Activated naive CD8-positive, alpha-beta T cell treated with anti-CD3 and anti-CD28 coated beads for 36 hours (primary cell): ENCODE measurements at places on chromosomes 11 and 22. TPM values are rescaled to one million over a fixed set of nuclear protein-coding genes. Genes with fewer than 3 reads are reported as not detected.

The TSGA10IP gene
- not detected for total RNA-seq

The SYNGR1 gene
- total RNA-seq, result 9.3 TPM

The F2 gene
- not detected for total RNA-seq

The FADS2 gene
- total RNA-seq, result 65.4 TPM

DNA sequence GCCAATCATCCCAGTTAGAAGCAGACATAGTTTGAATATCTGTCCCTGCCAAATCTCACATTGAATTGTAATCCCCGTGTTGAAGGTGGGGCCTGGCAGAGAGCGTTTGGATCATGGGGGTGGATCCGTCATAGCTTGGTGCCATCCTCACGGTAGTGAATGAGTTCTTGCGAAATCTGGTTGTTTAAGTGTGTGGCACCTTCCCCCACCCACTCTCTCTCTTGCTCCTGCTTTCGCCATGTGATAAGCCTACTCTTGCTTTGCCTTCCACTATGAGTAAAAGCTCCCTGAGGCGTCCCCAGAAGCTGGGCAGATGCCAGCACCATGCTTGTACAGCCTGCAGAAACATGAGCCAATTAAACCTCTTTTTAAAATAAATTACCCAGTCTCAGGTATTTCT, 5.0 kb upstream of the CCDC81 start:
- H3K4me3 ChIP-seq, result no peak overlapping the region
- no peak for DNase-seq
- peaks cover 2% of the 10 kb centered on the region for H3K36me3 ChIP-seq
- H3K4me1 ChIP-seq, result peaks cover 3% of the 10 kb centered on the region
- peaks cover 10% of the 10 kb centered on the region for H3K27me3 ChIP-seq

DNA sequence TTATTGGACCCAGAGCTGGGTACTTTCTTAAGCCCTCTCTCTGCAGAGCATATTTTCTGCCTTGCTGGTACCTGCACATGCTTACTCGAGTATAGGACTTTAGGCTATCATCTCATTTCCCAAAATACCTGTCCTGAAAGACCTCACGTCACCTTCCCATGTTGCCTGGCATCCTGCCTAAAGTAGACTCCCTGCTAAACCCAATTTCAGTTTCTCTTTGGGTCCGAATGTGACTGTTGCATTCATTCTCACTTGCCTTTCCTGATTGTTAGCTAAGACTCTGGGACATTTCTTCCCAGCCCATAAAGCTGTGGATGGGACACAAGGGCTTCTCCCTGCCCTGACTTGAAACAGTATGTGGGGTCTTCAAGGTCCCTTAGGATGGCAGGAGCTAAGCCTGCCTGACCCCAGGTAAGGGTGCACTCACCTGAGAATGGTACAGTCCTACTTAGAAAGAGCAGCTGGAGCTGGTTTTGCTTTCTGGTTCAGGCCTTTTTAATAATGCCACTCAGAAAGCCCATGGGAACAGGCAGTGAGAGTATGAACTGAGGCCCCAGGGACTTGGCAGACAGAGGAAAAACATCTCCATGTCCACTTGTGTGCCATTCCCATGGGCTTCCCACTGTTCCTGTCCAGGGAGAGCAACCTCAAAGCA, 12.9 kb downstream of the OR51E2 start:
- H3K27me3 ChIP-seq, result peaks cover 3% of the 10 kb centered on the region
- DNase-seq, result no peak
- no peak overlapping the region for H3K27ac ChIP-seq
- no peaks in the 10 kb centered on the region for H3K36me3 ChIP-seq
- no peak overlapping the region for H3K4me3 ChIP-seq

DNA sequence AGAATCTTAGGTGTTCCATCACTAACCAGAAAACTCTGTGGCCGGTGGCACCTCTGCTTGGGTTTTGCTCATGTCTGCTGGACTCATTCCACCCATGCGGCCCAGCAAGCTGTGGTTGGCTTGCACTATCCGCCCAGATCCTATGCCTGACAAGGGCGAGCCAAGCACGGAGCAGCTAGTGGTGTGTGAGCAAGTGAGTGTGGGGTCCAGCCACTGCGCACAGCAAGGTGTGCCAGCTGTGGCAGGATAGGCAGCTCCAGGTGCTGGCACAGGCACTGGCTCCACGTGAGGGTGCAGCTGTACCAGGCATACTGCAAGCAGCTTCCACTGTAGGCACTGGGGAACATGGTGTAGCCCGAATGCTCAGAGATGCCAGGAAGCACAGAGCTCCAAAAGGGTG, 813.7 kb upstream of the CNTN5 start:
- no peaks in the 10 kb centered on the region for H3K36me3 ChIP-seq
- H3K4me1 ChIP-seq, result no peaks in the 10 kb centered on the region
- no peaks in the 10 kb centered on the region for H3K27me3 ChIP-seq
- DNase-seq, result no peak
- H3K27ac ChIP-seq, result no peak overlapping the region
- no peak overlapping the region for H3K4me3 ChIP-seq

DNA sequence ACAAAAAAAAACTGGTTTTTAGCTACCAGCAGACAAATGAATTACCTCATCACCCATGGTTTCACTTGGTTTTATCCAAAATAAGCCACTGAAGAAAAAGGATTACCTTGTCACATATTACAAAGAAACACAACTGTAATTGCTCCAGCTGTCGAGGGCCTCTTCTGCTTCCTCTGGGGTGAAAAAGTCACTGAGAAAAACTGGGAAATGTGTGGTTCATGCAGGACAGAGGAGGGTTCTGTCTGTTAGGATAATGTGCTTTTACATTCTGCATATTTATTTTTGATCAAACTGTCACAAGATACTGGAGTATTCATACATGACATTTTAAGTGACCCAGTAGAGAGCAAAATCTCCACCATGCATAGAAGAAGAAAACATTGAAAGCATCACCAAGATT, 211.7 kb downstream of the NAV2 start:
- no peak overlapping the region for H3K27ac ChIP-seq
- DNase-seq, result no peak
- no peaks in the 10 kb centered on the region for H3K36me3 ChIP-seq
- peaks cover 15% of the 10 kb centered on the region for H3K27me3 ChIP-seq

GRCh38 chr11:108565653-108566052, 27.9 kb downstream of the EXPH5 start:
- no peak for DNase-seq
- H3K4me3 ChIP-seq, result no peak overlapping the region

- H3K27ac ChIP-seq, result no peak overlapping the region
- H3K36me3 ChIP-seq, result no peaks in the 10 kb centered on the region
- H3K4me3 ChIP-seq, result no peak overlapping the region
- peaks cover 11% of the 10 kb centered on the region for H3K4me1 ChIP-seq
- DNase-seq, result no peak
- H3K27me3 ChIP-seq, result no peaks in the 10 kb centered on the region
These were observed 11.7 kb upstream of the TPCN2 start for GRCh38 chr11:69037074-69037473.

- no peaks in the 10 kb centered on the region for H3K4me1 ChIP-seq
- H3K27ac ChIP-seq, result no peak overlapping the region
- no peak for DNase-seq
- H3K4me3 ChIP-seq, result no peak overlapping the region
These were observed 299.8 kb upstream of the CNTN5 start for GRCh38 chr11:98720951-98721350.

- no peak overlapping the region for H3K4me3 ChIP-seq
- peaks cover 5% of the 10 kb centered on the region for H3K4me1 ChIP-seq
- DNase-seq, result no peak
- no peak overlapping the region for H3K27ac ChIP-seq
- H3K27me3 ChIP-seq, result no peaks in the 10 kb centered on the region
These were observed 46.8 kb downstream of the TBX1 start for GRCh38 chr22:19807161-19807913.

- no peaks in the 10 kb centered on the region for H3K36me3 ChIP-seq
- peaks cover 8% of the 10 kb centered on the region for H3K27me3 ChIP-seq
- no peaks in the 10 kb centered on the region for H3K4me1 ChIP-seq
- no peak for DNase-seq
- no peak within 1 kb of the TSS for H3K4me3 ChIP-seq
These were observed at the start of gene MMP12 for GRCh38 chr11:102874852-102875251. Gene MMP12, minus strand, starts transcription at chr11:102874982. Its CDS starts 45 bp downstream, at chr11:102874937.

DNA sequence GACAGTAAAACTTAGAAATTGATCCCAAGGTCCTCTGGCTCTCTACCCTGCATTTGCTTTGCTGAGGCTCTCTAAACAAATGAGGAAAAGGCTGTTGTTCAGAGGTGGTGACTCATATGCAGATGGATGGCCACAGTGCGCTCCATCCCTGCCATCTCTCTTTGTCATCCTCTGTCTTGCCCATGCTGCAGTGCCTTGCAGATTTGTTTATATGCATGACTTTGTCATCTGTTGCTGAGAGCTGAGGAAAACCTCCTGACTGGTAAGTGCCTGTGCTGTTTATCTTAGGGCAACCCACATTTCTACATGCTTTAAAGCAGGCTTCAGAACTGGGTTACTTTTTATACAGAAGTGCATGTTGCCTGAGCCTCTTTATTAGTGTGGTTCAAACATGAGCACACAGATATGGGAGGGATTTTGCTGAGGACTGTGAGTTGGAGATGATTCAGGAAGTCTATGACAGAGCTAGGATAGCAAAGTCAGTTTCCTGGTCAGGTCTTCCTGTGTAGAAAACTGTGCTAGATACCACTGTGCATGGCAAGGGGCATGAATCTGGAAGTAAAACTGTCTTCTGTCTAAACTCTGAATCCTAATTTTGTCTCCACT, 57.4 kb downstream of the JAM3 start:
- H3K27me3 ChIP-seq, result peaks cover 38% of the 10 kb centered on the region
- H3K4me3 ChIP-seq, result no peak overlapping the region
- no peak for DNase-seq
